Hypothalamus (tissue), 51 donors: ENCODE measurements at places on chromosomes 16 and 17.

DNA sequence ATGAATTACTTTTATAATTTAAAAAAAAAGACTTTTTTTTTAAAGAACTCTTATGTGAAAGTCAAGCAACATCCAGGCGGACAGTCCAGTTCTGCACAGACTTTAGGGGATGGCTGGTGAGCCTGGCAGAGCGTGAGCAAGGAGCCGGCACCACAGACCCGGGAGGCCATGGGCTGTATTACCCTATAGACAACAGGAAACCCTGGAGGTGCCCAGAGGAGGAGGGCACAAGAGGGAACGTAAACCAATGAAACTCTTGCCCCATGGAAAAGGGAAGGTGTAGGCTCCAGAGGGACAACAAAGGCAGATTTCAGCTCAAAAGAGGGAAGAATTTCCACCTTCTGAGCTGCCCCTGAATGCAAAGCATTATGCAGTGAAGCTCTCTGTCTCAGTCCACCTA is 25.5 kb upstream of the RPH3AL start:
- no peak for DNase-seq

DNA sequence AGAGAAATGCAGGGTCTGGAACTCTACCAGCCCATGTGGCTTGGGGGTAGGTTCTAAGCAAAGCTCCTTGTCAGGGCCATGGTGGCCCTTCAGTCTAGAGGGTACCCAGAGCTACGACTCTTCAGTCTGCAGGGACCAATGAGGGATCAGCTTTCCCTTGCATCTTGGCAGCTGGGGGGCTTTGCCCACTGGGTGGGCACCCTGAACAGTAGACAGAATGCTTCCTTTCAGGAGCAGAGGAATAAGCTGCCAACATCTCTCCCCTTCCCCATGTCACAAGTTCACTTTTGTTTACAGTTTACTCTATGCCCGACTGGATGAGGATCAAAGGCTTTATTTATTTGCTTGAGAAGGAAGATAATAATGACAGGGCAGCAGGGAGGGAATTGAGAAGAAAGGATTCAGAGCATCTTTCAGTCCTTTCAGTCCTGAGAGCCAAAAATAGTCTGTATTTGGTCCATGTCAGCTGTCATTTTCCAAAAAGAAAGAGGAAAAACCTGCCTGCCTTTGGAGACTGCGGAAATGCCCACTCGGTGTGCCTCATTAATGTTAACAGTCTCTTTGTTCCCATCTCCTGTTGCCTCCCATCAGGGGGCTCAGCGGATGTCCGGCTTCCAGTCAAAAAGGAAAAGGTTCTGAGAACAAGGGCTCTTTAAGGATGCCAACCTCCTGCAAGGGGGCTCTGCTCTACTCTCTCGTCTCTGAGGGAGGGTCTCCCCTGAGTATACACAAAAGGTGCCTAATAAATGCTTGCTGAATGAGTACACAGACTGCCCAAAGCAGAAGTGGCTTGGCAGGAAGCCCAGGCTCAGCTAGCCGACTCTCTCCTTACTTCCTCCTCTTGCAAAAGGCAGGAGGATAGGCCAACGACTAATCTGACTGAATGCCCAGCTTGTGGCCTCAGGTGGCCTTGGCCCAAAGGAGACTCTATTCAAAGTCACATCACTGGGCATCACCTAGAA is 17.1 kb downstream of the TRAF4 start:
- DNase-seq: no peak

- no peak for DNase-seq
These were observed 32.1 kb upstream of the ZNF750 start for GRCh38 chr17:82871776-82872561.

GRCh38 chr17:44269535-44270240 is 1.8 kb upstream of the SLC4A1 start:
- DNase-seq: no peak

GRCh38 chr17:600576-601243 is 113.9 kb downstream of the VPS53 start:
- no peak for DNase-seq

- DNase-seq: peak; percentile 42
These were observed 12.8 kb downstream of the RECQL5 start for GRCh38 chr17:75654176-75654575.

DNA sequence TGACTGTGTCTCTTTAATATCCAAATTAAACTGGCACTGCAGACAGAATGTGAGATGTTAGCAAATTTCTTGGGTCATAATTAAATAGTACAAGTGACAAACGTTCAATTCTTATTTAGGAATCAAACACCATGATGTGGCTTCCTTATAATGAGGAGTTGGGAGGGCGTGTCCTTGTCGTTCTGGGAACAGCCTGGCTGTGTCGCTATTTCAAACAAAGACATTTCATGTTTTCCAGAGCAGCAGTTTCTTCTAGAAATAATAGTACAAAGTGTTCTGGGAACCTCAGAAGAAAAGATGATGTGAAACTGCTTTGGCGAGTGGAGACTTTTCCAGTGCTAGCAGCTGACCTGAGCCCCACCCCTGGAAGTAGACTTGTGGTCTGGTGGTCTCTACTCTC is 301.7 kb upstream of the N4BP1 start:
- no peak for DNase-seq

GRCh38 chr17:10087355-10087754 is 111.1 kb downstream of the GAS7 start:
- no peak for DNase-seq

DNA sequence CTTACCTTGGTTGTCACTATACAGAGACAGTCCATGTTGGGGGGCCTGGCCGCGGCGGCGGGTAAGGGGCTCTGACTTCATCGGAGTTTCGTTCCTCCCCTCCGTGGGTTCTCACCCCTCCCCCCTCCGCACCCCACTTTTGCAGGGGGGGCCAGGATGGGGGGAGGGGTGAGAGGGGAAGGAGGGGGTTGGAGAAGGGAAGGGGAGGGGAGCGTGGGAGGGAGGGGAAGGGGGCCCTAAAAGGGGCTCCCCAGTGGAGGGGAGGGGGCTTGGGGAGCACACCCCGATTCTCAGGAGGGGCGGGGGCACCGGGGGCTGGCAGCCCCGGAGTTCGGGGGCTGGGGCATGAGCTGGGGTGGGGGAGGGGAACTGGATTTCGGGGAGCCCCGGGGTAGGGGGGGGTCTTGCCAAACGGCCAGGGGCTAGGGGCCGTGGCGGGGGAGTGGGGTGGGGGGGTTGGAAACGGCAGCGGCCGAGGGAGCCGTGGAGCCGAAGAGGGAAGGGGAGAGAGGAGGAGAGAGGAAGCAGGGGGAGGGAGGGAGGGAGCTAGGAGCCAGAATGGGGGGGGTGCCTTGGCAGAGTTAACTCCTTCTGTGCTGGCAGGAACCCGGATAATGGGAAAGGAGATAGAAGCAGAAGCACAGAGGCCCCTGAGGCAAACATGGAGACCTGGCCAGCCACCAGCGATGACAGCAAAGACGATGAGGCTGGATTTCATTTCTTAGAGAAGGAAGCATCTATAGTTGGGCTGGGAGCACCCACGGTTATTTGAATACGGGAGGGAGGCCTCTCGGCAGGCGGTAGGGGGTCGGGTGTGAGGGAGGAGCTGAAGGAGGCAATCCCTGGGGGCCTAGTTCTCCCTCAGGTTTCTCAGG is 2.3 kb downstream of the DLG4 start:
- DNase-seq: no peak

GRCh38 chr16:11251525-11252481 is 4.2 kb downstream of the SOCS1 start:
- DNase-seq: no peak

GRCh38 chr16:89009343-89010209 is 32.6 kb upstream of the CBFA2T3 start:
- DNase-seq: no peak

DNA sequence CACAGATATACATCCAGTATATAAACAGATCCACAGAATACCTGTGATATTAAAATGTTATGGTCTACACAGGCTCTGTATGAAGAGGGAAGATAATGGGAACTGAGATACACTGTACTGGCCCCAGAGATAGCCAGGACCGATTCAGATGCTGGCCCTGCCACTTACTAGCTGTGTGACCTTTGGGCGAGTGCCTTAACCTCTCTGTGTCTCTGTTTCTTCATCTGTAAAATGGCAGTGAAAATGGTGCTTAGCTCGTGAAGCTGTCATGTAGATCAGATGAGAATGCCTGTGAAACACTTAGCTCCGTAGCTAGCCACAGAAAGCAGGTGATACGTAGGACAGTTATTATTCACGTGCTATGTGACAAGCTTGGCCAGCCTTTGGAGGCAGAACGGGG is 22.2 kb downstream of the NKD1 start:
- no peak for DNase-seq

- no peak for DNase-seq
These were observed 2.7 kb upstream of the IRX5 start for GRCh38 chr16:54928016-54928356.

DNA sequence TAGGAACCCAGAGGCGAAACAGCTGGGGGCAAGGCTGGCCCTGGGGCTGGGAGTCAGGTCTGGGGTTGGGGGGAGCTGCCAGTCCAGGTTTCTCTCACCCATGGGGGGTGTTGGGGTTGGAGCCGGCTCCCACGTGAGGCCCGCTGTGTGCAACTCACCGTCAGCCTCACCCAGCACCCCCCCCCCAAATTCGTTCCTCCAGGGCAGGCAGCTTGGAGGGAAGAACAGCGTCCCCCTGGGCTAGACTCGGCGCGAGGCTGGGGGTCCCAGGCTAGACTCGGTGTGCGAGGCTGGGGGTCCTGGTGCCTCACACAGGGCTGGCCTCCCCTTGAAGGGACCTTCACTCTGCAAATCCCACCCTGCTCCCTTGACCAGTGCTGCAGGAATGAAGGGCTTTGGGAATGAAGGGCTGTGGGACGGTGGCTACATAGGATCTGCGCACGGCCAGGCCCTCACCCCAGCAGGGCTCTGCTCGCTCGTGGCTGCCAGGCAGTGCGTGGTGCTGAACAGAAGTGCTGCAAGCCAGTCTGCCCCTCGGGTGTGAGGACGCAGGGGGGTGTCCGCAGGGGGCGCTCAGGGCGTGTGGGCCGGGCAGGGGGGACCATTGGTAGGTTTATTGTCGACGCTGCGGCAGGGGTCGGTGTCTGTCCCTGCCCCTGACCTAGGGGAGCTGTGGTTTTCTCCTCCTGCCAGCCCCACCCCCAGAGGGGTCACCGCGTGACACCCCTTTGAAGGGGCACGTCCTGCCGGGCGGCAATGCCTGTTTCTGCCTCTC is 74.7 kb downstream of the KLHDC4 start:
- no peak for DNase-seq

- no peak for DNase-seq
These were observed 21.5 kb downstream of the CCL4 start for GRCh38 chr17:36124879-36125824.

DNA sequence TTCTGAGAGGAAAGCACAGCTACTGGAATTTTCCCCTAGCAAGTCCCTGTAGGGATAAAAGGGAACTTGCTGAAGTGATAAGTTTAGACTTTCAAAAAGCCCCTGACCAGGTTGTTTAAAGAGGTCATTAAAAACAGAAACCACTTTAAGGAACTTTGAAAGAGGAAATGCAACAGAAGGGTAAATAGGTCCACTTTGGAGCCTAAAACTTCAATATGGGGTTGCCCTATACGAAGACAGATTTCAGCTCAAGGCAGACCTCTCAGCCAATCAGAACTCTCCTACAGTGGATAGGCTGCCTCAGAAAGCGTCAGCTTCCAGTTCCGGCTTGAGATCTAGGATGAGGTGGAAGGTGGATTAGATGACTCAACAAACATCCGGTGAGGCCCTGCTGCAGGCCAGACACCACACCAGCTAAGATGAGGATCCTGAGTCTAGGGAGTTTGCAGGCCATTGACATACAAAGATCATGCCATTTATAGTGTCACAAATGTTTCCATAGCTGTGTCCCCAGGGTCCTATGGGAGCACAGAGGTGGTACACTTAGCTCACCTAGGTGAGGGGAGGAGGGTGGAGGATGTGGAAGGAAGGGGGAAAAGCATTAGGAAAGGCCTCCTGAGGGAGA is 7.9 kb upstream of the MFSD6L start:
- DNase-seq: peak; percentile 7

DNA sequence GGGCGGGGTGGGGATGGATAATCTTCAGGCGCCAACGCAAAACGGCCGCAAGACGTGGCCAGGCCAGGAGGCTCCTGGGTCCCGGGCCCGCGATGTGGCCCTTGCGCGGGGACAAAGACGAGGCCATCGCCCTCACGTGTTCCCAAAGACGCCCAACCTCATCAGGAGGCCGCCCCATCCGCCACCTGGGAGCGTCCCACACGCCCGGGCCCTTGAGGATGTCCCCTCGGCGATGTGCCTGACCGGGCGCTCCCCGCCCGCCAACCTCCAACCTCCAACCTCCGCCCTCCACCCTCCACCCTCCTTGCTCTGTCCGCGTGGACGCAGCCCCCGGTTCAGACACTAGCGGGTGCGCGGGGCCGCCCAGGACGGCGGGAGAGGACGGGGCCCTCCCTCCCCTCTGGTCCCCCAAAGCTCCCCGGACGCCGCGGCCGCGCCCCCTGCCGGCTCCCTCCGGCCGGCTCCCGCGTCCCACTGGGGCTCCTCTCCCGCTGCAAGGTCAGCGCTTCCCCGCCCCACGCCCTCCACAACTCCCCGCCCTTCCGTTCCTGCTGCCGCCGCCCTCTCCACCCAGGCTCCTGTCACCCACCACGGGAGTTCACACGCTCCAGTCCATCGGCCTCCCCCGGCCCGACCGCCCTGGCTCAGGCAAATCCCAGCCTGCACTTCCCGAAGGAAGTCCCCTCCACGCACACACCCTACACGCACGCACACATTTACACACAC is 250.8 kb upstream of the RPL38 start:
- DNase-seq: no peak

- DNase-seq: no peak
These were observed 121.6 kb downstream of the NTN1 start for GRCh38 chr17:9142772-9143494.

DNA sequence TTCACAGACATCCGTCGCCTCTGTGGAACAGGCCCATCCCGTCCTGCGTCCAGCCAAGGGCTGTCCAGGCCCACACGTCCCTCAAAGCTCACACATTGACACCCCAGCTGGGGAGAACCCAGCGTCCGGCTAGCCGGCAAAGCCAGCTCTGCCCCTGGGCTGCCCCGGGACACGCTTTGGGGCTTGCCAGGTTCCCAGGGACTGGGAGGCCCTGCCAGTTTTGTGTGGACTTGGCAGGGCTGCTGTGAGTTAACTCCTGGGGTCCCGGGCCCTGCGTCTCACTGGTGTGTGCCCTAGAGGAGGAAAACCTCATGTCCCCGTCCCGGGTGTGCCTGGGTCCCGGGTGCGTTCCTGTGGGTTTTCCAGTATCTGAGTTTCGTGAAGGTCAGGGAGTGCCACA is 6.3 kb downstream of the SOX8 start:
- DNase-seq: peak; percentile 53

DNA sequence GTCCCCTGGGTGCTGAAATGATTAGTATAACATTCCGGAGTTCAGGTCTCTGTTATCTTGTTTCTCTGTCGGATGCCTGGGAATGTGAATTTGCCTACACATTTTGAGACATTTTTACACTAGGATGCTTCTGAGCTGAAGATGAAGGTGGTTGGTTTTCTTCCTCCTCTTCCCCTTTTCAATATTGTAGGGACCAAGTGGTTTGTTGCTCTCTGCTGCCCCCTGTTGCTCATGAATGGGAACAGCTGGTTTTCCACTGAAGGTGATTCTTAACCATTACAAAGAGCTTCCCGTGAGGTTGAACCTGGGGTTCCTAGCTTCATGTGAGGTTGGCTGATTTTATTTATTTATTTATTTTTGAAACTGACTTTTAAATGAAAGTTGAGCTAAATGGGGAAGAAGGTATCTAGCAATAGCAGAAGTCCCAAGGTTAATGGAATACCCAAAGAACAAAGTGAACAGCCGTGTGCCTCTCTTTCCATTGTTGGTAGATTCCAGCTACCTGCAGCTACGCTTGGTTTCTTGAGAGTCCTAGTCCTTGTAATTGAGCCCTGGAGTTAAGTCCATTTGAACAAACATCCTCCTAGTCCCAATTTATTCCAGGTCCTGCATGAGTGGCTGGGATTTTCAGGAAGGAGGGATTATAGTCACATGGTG is 983.9 kb upstream of the EEF2KMT start:
- no peak for DNase-seq
